ENCODE measurements at places on chromosomes 6 and 20.

- DNase-seq, result no peak
Observed at GRCh38 chr20:605237-605636, 4.9 kb downstream of the TCF15 start.

DNA sequence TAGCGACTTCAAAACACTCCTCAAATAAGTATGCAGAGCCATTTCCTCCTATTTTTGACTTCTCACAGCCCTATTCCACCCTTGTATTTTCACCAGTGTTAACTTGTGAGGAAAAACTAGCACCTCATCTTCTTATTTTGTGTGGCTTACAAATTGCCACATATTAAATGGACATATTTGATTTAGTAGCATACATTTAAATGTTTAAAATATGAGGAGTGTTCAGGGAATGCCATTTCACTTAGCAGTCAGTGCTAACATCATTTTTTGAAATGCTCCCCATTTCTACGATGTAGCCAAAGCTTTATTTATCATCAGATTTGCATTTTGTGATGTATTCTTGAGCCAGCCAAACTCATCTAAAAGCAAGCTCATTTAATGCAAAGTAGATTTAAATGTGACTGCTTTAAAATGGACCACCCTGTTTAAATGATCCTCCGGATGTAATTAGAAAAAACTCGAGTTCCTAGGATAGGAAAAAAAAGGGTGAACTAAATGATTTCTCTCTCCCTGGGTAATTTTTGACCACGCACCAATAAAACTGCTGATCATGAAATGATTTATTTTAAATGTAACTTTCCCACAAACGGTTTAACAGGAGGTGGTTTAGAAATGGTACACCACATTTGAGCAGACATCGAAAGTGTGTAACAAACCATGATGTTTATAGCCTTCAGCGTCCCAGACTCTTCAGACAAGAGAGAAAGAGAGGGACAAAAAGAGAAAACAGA, 172.6 kb downstream of the CD83 start:
- peak; percentile 37 for DNase-seq

DNA sequence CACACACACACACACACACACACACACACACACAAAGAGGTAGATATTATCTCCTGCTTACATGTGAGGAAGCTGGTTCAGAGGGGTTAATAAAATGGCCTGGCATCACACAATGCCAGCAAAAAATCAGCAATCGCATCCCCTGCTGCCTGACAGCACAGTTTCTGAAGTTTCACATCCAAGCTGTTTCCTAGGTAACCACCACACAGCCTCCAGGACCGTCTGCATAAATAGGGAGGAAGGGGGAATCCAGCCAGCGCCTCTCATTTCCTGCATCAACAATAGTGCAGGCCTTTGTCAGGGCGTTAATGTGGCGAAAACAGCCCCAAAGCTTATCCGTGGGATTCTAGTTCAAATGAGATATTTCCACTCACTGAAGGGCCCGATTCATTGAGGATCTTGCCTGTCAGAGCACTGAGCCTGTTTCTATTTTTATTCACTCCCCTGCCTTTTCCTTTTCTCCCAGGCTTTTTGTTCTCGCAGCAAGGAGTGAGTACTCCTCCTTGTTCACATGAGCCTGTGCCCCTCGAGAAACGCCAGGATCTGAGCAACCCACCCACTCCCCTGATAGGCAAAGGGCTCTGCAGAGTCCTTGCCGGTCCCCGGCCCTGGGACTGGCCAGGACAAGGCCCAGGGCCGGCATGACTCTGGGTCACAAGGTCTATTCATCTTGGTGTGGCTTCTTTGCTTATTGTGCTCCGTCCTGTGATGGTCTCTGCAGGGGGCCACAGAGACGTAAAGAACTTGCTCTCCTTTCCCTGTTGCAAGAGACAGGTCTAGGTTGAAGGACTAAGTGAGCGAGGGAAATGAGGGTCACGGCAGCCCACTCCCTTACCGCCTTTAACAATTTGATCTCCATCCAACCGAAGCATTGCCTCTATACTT, 32.7 kb downstream of the TUBB2B start:
- DNase-seq, result peak; percentile 87

GRCh38 chr6:10217111-10217510, 197.8 kb downstream of the TFAP2A start:
- no peak for DNase-seq

DNA sequence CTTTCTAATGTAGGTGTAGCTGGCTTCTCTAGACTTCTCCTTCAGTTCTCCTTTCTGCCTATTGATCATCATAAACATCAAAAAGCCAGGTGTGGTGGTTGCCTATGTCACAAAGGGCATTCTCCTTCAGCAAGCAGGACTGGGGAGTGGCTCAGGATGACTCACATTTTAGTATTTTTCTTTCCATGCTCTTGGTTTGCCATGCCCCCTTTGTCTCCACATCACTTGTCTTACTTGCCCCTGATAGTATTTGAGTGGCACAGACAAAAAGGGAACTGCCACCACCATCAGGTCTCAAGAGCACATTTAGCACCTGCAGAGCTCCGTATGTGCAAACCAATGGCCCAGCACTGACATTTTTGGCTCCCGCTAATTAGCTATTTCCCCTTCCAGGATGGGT, 698.8 kb downstream of the DHX35 start:
- no peak for DNase-seq

GRCh38 chr6:157660414-157660813, 162.6 kb upstream of the SNX9 start:
- no peak for DNase-seq

DNA sequence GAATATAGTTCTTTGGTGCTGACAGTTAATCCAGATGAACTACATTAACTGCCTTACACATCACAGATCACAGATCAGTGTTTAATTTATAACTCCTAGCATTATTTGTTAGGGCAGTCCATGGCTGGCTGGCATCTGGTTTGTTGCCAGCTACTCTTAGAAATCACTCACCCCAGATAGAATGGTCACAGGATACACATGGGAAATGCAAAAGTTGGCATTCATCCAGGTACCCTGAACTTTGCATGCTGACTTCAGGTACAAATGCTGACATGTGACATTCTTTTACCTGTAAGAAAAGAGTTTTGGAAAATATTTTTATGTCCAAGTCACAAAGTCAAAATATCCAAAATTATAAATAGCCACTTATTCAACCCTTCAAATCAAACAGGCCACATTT, 20.2 kb downstream of the FBXL4 start:
- no peak for DNase-seq

- DNase-seq, result no peak
Observed at GRCh38 chr20:63980317-63980805, 571 bp upstream of the PRPF6 start.

GRCh38 chr6:56906752-56907151, 48.2 kb upstream of the BEND6 start:
- no peak for DNase-seq

DNA sequence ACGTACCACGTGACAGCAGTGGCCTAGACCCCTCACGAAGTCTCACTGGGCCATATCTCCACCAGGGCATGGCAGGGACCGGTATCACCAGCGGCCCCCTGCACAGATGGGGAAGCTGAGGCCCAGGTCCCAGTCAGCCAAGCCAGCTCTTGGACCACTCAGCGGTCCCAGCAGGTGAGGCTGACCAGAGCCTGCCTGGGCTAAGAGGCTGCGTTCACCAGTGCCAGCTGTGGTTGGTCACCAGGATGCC, 2.6 kb upstream of the MRGBP start:
- DNase-seq, result no peak

GRCh38 chr20:47438464-47439381, 63.0 kb upstream of the NCOA3 start:
- DNase-seq, result peak; percentile 56

GRCh38 chr20:19889011-19889953, 127.9 kb upstream of the NAA20 start:
- DNase-seq, result peak; percentile 89

All from muscle of leg (tissue), 16 donors.